GM04504 (cell line): ENCODE measurements at places on chromosomes 2 and 18.

- no peak for DNase-seq
Observed at GRCh38 chr18:79697976-79698375, 18.4 kb downstream of the CTDP1 start.

- DNase-seq = no peak
Observed at GRCh38 chr2:97734061-97735051, 21.0 kb downstream of the ZAP70 start.

- DNase-seq = no peak
Observed at GRCh38 chr2:45797451-45798230, 146.2 kb downstream of the PRKCE start.

- no peak for DNase-seq
Observed at GRCh38 chr2:24885221-24886125, 34.6 kb downstream of the ADCY3 start.

- no peak for DNase-seq
Observed at GRCh38 chr2:224904381-224904780, 137.9 kb downstream of the DOCK10 start.

DNA sequence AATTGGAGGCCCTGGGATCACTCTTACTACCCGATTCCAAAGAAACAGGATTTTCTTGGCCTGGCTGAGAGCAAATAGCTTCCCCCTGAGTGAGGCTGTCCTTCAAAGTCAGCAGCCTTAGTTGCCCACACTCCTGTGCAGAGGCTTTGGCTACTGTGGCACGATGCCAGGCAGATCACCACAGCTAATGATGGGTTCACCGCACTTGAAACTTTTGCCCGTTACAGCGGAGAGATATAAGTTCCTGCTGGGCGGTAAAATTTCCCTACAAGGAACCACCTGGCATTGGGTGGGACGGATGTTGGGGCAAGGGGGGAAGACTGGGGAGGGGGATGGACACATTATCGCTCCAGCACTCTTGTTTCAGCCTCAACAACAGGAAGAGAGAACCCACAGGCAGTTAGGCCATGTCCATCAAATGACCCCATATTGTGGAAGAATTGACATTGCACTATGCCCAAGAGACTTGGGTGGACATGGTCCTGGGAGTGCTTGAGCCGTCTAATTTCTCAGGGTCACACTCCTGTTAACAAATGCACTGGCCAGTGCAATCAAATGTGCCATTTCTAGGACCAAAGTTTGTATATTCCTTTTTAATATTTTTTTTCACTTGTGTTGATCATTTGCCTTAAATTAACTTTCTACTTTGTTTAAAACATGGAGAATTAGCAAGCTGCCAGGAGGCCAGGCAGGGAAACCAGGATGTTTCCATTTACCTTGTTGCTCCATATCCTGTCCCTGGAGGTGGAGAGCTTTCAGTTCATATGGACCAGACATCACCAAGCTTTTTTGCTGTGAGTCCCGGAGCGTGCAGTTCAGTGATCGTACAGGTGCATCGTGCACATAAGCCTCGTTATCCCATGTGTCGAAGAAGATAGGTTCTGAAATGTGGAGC lies 4.4 kb downstream of the IL1B start:
- no peak for DNase-seq

- no peak for DNase-seq
Observed at GRCh38 chr18:40365526-40365925, 1589.5 kb upstream of the PIK3C3 start.

GRCh38 chr2:162390801-162391200 lies 46.9 kb downstream of the GCA start:
- no peak for DNase-seq

DNA sequence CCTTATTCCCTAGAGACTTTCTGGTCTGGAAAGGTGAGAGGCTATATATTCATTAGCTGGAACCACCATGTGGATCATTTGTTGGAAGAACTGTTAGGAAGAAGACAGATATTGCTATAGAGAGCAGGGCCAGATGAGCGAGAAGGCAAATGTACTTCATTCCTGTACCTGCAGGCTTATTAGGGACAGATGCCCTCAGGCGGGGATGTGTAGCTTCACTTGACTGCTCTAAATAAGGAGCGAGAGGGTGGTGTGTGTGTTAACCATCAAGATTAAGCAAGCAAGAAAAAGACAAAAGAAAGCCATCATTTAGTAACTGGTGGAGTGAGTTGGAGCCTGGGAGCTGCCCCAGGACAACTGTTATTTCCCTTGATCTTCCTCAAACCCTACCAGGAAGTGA lies 36.4 kb downstream of the NEDD4L start:
- no peak for DNase-seq

DNA sequence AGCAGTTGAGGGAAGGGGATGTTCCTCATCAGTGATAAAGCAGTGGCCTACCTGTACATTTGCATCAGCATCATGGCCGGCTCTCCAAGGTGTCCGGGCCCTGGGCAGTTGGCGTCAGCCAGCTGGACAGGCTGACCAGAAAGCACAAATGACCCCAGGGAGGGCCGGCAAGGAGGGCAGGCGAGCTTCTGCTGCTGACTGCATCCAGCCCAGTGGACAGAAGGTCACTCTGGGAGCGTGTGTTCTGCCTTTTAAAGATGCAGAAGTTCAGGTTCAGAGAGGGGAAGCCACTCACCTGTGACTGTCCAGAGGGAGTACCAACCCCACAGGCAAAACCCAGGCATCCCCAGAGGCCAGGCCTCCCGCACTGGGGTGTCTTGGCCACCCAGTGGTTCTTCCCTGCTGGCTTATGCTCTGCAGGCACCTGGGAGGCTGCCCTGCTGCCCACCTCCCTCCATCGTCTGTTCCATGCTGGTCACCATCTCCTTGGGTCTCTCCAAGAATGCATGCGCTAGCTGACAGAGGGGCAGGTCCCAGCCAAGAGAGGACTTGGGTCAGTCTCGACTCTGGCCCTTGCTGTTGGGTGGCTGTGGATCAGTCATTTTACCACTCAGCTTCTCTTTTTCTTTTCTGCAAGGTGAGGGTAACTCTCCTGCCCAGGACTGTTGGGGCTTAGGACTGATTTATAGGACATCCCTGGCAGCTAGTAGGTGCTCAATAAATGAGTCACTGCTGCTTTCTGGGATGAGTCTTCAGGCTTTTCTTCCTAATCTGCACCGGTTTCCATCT lies 89.9 kb downstream of the INHBB start:
- DNase-seq = no peak

GRCh38 chr2:105460048-105460732 lies 61.3 kb upstream of the FHL2 start:
- DNase-seq = no peak

DNA sequence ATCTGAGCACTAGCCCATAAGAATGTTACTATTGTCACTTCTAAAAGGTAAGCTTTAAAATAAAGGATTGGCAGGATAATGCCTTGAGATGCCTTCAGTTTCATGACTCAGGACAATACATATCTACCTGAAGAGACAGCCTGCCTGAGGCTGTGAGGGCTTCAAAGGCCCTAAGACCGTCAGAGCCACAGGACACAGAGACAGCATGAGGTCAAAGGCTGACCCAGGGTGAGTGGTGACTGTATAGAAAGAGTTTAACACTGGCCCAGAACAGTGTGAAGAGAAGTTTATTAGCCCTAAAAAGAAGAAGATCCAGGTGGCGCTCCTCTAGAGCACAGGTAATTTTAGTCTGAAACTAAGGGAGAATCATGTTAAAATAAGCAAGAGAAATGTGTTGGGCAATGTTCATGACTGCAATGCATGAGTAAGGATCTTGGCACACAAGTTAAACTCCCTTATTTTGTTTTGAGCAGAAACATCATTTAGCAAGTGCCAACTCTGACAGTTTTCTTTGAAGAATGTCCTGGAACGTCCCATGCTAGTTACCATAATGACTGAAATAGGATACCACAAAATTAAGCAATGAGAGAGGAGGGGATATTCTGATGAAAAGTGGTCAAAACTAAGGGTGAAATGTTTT lies 78.1 kb upstream of the FAM110C start:
- no peak for DNase-seq

DNA sequence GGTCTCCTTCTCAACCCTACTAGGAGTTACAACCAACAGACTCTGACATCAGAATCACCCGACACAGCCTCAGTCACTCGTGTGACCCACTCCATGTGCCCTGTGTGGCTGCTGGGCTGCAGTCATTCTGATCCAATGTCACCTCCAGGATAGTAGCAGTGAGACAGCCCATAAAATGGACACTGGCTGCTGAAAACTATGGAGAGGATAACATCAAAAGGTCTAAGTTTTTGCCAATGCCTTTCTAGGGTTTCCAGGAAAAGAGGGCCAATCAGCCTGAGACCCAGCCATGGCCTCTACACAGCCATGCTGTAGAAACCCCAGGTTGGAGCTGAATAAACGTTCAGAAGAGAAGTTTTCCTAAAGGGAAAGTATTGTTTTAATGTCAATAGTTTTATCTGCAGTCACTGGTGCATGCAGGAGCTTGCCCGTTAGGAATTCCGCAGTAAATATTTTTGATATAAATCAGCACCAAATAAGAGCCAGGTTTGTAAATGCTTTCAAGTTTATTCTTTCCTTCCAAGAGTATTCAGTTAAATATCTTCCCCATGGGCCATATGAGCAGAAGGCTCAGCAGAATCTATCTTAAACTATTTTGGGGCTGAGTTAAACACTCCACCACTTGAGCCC lies 92.2 kb upstream of the PID1 start:
- peak; percentile 11 for DNase-seq

- no peak for DNase-seq
Observed at GRCh38 chr2:100853909-100854810, 34.2 kb downstream of the NPAS2 start.

DNA sequence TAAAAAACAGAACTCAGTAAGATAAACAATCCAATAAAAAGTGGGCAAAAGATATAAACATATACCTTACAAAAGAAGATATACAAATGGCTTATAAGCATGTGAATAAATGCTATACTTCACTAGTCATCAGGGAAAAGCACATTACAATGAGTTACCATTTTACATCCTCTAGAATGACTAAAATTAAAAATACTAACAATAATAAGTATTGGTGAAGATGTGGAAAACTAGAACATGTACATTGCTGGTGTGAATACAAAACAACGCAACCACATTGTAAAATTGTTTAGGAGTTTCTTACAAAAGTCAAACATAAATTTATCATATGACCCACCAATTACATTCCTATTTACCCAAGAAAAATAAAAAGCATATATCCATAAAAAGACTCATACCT lies 80.1 kb downstream of the SPIRE1 start:
- no peak for DNase-seq

DNA sequence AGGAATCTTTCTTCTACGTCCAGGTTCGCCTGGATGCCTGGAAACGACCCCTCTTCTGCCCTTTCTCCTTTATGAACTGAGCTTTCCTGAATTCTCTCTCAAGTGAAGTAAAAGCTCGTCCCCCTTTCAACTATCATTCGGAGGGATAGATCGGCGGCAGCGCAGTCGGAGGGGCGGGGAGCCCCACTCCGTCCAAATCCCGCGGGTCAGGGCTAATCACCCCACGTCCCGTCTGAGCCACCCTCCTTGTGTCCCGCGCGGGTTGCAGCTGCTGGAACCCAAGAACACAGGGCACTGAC lies 367 bp downstream of the FBXO48 start:
- no peak for DNase-seq

- no peak for DNase-seq
Observed at GRCh38 chr18:4758980-4759379, 303.9 kb upstream of the DLGAP1 start.

- DNase-seq = no peak
Observed at GRCh38 chr2:8907764-8908288, 70.4 kb upstream of the KIDINS220 start.

DNA sequence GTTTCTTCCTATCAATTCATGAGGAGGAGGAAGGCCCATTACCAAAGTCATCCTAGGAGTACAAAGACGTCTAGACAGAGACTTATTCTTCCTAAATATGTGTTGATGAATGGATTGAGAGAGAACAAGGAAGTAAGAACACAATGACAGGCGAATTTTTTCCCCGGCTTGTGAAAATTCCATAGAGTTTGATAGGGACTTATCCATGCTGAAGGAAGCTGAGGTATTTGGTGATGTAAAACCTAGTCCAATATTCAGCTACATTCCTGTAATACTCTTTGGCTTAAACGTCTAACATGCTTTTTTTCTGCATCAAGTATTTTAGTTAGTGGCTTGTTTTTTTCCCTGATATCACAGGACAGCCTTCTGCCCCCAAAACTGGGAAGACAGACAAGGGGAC lies 121.9 kb upstream of the MYT1L start:
- DNase-seq = no peak

DNA sequence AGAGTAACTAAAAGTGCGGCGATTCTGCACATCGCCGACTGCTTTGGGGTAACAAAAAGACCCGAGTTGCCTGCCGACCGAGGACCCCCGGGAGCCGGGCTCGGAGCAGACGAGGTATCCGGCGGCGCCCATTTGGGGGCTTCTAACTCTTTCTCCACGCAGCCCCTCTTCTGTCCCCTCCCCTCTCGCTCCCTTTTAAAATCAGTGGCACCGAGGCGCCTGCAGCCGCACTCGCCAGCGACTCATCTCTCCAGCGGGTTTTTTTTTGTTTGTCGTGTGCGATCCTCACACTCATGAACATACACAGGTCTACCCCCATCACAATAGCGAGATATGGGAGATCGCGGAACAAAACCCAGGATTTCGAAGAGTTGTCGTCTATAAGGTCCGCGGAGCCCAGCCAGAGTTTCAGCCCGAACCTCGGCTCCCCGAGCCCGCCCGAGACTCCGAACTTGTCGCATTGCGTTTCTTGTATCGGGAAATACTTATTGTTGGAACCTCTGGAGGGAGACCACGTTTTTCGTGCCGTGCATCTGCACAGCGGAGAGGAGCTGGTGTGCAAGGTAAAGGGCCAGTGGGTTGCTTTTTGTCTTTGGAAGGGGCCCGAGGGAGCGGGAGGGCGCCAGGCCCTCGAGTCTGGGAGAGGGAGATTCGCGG lies 1.4 kb downstream of the TRIB2 start:
- no peak for DNase-seq

GRCh38 chr2:164917296-164917903 lies 37.9 kb downstream of the SLC38A11 start:
- DNase-seq = no peak

DNA sequence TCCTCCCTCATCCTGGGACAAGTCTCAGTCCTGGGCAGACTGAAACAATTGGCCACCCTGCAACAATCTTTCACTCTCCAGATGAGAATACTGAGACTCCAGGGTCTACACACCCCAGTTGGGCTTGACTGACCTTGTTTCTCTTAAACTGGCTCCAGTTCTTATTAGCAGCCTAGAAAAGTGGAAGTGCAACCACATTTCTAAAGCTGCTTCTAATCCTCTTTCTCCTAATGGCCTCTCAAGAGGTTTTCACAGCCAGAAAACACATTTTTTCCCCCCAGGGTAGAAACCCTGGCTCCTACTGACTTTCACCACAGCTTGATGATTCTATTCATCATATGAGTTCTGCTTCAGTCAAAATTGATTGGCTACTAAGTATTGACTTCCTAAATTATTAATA lies 45.8 kb downstream of the SLC4A5 start:
- DNase-seq = no peak

GRCh38 chr2:96393989-96394761 lies 58.6 kb downstream of the NCAPH start:
- DNase-seq = no peak

GRCh38 chr18:32468147-32468845 lies 2.4 kb downstream of the GAREM1 start:
- no peak for DNase-seq
